CD4-positive, alpha-beta T cell treated with Interleukin-1 beta for 1 hour (primary cell): ENCODE measurements at places on chromosomes 16 and 17.

DNA sequence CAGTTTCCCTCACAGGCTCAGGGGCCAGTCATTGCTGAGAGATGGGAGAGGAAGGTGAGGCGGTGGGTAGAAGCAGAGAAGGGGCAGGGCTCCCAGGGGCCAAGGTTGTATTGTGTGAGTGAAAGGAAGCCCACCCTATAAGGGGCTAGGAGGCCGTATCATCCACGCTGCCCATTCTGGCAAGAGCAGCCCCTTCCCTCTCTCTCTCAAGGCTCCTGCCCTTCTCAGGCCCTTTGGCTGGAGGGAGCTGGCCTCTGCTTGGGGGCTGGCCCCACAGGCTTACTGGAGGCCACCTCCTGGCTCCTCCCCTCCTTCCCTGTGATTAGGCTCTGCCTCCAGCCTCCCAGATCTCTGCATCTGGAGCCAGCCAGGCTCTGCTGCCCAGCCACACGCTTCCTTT lies 7.6 kb downstream of the TBKBP1 start:
- no peak for DNase-seq

- DNase-seq = no peak
These were observed 15.0 kb downstream of the GAA start for GRCh38 chr17:80116276-80116920.

- no peak for DNase-seq
These were observed 11.9 kb upstream of the RBFOX3 start for GRCh38 chr17:79622776-79623175.

GRCh38 chr16:782766-783403 lies 5.3 kb downstream of the RPUSD1 start:
- DNase-seq = no peak

GRCh38 chr17:49071106-49071505 lies 61.5 kb upstream of the B4GALNT2 start:
- DNase-seq = no peak
